ENCODE measurements at places on chromosomes 11 and 22. TPM values are rescaled to one million over a fixed set of nuclear protein-coding genes. Genes with fewer than 3 reads are reported as not detected.

- DNase-seq: peak; percentile 50
Measured at GRCh38 chr22:21641417-21641788, 699 bp upstream of the SDF2L1 start.

DNA sequence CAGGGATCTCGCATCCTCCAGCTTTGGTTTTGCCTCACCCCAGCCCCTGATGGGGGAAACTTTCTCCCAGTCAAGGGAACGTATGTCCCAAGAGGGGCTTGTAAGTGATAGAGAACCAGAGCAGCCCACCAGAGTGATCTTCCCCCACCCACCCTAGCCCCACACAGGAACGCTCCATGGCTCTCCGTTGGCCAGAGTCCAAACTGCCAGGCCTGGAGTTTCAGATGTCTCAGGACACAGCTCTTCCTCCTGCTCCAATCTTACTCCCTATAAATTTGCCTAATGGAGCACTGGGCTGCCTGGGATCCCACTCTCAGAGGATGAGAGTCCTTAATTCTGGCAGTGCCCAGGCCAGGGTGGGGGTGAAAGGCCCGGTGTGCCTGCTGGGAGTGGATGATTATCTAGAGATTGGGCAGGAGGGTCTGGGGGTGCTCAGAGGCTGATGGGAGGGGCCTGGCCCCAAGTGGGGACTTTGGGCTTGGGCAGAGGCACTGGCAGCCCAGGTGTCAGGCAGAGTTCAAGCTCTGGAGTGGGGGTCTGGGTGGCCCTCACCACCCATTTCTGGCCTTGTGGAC is 79.9 kb downstream of the WNT7B start:
- DNase-seq: no peak

DNA sequence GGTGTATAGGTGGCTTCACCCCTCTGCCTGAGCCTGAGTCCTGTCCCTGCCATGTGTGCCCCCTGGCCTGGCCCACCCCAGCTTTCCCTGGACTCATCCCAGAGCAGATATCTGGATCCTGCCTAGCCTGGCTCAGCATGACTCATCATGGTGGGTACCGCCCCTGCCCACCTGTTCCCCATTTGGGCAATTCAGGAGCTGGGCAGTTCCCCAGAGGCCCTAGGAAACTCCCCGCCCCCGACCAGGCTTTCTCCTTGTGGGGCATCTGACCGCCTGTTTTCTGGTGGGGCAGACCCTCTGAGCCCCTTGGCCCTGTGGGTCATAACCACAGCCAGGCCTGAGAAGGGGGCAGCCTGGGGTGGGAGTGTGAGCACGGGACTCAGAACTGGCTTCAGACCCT is 4.4 kb downstream of the TSPO start:
- DNase-seq: no peak

DNA sequence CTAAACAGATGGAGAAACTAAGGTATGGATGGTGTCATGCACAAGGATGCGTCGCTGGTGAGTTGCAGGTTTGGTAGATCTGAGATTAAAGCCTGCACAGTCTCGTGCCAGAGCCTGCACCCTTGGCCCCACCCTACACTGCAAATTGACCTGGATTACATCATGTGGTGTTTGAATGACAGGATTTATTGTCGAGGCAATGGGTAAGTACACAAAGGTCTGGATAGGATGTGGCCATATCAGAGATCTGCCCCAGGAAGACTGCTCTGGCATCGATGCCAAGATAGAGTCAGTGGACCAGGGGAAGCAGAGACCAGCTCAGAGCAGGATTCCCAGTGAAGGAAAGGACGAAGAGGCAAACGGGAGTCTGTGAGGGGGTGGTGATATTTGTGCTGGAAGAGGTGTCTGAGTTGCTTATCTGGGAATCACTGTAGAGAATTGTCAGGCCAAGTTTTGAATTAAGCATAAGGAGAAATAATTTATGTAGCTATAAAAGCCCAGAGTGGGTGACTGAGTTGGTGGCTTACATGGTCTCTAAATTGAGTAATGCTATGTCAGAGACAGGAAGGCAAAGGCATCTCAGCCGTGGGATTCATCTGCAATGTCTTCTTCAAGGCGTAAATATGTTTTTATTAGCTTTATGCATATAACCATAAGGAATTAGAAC is 499.6 kb upstream of the B3GAT1 start:
- no peak for DNase-seq

DNA sequence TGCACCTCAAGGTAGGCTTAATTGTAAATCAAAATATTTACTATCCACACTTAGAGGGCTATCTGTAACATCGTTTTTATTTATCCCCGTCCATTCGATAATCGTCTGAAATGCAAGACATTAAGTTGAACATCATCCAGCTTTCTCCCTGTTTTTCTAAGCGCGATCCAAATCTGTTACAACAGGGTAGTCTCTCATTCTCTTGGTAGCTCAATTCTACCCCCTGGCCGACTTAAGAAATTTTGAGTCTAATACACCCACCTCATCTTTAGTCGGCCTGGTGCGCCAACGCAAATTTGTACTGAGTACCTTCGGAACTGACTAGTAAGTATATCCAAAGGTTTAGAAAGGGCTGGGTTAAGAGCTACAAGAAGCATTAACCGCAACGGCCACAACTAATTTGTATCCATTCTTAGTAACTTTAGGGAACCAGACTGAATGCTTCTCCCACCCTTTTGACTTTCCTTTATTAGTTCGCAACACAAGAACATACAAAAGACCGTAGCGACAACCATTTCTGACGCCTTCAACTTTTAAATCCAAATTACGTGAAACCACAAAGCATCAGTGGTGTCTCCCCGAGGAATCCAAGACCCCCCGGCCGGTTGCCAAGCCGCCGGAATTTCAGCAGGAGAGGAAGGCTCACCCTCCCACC is 1.0 kb upstream of the ZNF143 start:
- DNase-seq: peak; percentile 20

DNA sequence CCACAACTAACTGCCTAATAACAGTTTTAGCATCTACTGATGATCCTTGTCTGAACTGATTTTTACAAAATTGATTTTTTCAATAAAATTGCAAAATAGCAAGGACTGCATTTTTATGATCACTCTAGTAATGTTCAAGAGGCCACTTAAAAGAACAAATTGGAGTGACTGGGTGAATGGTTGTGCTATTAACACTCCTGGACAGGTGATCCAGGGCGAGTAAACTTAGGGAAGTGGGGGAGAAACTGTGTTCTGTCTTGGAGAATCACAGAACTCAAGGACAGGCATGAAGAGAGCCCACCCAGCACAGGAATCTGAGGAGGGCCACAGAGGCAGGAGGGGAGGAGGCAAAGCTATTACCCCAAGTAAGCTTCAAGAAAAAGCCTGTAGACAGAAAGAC is 75.8 kb downstream of the SGSM3 start:
- no peak for DNase-seq

GRCh38 chr11:6298605-6299004 is 21.7 kb downstream of the CAVIN3 start:
- peak; percentile 43 for DNase-seq

DNA sequence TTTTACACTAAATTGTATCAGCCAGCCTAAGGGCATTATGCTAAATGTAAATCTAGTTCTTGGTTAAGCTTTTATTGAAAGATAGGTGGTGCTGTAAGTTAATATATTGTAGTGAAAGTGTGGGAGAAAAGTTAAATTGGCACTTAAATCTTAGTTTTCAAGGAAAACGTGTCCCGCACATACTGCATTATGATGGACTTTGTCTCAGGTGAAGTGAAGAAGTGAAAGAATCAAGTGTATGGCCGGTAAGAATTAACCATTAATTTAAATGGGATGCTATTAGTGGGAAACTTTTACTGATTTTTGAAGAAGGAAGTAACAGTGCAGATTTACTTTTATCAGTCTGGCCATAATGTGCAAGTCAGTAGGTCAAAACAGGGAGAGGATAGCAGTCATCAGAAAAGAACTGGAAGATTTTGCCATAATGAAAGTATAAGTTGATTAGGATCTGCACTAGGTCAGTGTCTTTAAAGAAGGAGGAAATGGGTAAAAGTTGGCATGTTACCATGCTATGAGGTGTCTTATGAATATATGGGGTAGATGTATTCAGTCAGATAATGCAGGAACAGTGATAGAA is 81.6 kb downstream of the PDHX start:
- DNase-seq: no peak

GRCh38 chr11:21615955-21616371 is 576.9 kb upstream of the ANO5 start:
- DNase-seq: no peak

DNA sequence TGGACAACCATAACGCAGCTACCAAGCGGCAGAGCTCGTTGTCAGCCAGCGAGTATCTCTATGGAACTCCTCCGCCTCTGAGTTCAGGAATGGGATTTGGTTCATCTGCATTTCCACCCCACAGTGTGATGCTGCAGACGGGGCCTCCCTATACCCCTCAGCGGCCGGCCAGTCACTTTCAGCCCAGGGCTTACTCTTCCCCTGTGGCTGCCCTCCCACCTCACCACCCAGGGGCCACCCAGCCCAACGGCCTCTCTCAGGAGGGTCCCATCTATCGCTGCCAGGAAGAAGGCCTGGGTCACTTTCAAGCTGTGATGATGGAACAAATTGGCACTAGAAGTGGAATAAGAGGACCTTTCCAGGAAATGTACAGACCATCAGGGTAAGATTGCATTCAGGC is 14.1 kb upstream of the SLC25A18 start:
- no peak for DNase-seq

DNA sequence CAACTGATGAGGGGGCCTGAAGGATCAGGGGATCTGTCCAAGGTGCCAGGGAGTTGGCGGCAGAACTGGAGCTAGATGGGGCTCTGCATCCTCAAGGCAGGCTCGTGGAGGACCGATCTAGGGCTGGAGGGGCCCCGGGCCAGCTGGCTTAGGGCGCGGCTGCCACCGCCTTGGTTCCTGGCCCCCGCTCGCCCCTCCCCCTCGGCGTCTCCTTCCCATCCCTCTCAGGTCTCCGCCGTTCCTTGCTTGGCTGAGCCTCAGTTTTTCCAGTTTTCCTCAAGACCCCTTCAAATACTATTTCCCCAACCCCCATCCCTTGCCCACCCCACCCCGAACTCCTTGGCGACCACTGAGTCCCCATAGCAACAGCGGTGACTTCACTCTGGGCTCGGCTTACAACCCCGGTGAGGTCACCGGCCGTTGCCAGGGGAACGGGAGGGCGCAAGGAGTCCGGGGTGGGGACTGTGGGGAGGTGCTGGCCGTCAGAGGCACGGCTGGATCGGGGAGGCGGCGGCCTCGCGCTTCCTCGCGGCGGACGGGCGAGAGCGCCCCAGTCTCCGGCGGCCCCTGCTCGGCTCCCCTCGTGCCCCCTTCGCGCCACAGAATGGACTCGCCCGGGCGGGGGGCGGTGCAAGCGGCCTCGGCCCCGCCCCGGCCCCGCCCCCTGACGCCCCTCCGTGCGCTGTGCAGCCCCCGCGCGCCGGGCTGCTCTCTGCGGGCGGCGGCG is 7.5 kb downstream of the FREY1 start:
- peak; percentile 38 for DNase-seq

- DNase-seq: no peak
Measured at GRCh38 chr11:87228820-87229219, 191.1 kb downstream of the TMEM135 start.

GRCh38 chr11:45501392-45502225 is 163.8 kb downstream of the CHST1 start:
- DNase-seq: no peak

DNA sequence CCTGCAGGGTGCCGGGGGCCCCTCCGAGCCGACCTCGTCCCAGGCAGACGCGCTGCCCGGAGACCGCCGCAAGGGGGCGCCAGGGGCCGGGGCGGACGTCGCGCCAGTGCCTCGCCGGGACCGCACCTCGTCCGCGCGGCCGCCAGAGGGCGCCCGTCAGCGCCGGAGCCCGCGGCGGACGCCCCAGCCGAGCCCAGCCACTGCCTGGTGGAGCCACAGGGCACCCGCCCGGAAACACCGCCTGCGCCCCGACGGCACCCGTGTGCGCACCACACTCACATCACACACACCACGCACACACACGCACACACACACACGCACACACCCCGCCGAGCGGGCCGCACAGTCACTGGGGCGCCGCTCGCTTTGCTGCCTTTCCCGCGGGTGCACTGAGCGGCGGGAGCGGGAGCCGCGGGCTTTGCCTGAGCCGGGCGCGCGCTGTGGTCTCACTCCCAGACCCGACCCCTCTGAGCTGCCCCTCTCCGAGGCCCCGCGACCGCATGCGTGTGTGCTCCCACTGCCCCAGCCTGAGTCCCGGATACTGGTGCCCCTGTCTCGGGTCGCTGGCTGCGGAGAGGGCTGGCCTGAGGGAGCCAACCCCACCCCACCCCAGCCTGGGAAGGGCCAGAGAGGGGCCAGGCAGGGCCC is 449.3 kb downstream of the OPCML start:
- DNase-seq: peak; percentile 20

DNA sequence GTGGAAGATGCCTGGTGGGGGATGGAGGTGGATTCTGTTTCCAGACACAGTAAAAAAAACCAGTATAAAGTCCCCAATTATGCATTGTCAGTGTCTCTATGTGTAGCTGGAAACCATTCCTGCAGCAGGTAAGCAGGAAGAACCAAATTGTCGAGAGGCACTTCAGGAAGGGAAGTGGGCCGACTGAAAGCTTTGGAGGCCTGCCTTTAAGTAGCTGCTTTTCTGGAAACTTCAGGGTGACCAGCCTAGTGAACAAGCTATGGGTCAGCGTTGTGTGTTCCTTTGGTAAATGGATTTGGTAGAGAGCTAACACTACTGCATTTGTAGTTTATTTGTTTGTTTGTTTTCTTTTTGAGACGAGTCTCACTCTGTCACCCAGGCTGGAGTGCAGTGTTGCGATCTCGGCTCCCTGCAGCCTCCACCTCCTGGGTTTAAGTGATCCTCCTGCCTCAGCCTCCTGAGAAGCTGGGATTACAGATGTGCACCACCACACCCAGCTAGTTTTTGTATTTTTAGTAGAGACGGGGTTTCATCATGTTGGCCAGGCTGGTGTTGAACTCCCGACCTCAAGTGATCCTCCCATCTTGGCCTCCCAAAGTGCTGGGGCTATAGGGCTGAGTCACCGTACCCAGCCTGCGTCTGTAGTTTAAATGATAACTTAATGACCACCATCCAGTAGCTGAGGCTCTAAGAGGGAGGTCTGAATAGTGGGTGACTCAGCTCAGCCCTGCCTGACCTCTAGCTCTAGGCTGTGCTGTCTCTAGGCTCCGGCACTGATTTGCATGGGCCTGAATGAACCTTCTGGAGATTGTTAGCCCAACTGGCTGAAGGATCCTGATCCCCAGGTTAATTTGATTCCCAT is 12.8 kb downstream of the PTPRJ start:
- DNase-seq: peak; percentile 42

DNA sequence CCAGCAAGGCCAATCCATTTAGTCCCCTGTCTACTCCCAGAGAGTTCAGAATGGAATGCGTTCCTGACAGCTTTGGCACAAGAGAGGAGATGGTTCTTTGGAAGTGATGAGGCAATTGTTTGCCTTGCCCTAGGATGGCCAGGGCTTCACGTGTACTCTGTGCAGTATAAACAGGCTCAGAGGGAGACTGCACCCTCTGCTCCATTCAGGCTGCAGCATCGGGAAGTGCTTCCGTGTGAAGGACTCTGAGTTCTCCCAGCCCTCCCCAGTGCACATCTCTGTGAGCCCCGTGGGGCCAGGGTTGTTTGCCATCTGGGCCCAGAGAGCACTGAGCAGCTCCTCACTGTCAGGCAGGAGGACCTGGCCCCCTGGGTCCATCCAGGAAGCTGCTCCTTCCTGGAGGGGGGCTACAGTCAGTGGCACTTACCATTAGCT is 215.3 kb upstream of the TBCEL start:
- no peak for DNase-seq

GRCh38 chr11:45428116-45428515 is 142.0 kb upstream of the SYT13 start:
- DNase-seq: no peak

The CTSC gene
- total RNA-seq: 729 TPM

The RHOD gene
- total RNA-seq: 6.5 TPM

The BTG4 gene
- 0.17 TPM for total RNA-seq

The DEUP1 gene
- total RNA-seq: not detected

The IRAG1 gene
- not detected for total RNA-seq

The PIM3 gene
- total RNA-seq: 48.3 TPM
